Endothelial cell of umbilical vein (primary cell): ENCODE measurements at places on chromosomes 3 and 15. TPM values are rescaled to one million over a fixed set of nuclear protein-coding genes. Genes with fewer than 3 reads are reported as not detected.

GRCh38 chr3:24145981-24146822 lies 201.1 kb downstream of the NR1D2 start:
- DNase-seq = no peak

GRCh38 chr15:37246856-37247255 lies 146.5 kb upstream of the MEIS2 start:
- no peak for DNase-seq

DNA sequence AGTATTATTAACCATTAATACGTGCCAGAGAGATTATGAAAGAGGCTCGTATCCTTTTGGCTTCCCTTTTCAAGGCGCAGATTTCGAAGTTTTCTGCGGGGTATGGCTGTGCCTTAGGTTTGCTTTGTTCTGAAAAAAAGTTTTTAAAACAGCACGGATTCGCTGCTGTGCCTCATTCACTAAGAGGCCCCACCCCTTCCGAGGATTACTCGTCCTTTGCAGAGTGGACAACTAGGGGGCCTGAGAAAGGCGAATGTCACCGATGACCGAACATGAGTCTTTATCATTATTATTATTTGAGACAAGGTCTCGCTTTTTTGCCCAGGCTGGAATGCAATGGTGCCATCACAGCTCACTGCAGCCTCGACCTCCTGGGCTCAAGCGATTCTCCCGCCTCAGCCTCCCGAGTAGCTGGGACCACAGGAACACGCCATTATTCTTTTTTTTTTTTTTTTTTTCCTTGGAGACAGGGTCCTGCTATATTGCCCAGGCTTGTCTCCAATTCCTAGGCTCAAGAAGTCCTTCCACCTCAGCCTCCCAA lies 684 bp upstream of the RPS27L start:
- DNase-seq = peak; percentile 70

DNA sequence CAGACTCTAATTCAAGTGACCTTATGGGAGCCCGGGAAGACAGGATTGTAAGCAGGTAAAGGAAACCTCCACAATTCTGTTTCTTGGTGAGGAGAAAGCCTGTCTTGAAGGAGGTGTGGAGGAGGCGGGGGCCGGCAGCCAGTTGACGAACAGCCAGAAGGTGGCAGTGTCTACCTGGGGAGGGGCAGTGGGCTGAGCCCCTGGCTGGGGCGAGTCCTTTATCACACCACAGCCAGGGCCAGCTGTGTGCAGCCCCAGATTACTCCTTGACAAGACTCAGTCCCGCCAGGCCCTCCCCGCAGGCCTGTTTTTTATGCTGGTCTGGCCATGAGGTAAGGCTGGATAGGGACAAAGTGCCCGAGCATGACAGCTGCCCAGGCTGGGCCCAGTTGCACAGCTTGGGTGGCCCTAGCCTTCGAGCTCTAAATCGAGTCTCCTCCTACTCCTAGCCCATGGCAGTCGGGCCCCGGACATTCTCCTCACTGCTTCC lies 40.9 kb upstream of the IDH2 start:
- DNase-seq = peak; percentile 60

CHAC1 gene
- total RNA-seq = 4.6 and 5.6 TPM in 2 replicates
